ENCODE measurements at places on chromosomes 13 and 19.

DNA sequence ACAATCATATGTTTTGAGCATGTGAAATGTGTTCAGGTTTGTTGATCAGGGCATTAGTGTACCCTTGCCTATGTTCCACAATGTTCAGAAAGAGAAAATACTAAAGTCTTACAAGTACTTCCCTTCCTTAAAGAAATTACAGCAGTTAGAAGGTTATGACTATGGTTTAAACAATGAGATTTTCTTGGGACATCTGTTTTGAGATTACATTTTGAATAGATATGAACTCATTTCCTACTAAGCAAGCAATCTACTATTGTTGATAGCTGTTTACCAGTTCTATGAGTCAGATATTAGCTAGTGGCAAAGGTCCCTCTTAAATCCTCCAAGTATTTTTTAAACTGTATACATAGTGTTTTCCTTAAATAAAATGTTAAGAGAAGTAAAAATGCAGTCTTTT lies 241.3 kb downstream of the DACH1 start:
- no peak for DNase-seq

GRCh38 chr19:17766543-17767131 lies 15.4 kb downstream of the FCHO1 start:
- peak; percentile 88 for DNase-seq

- no peak for DNase-seq
Observed at GRCh38 chr13:35814605-35815011, 316.6 kb downstream of the DCLK1 start.

- DNase-seq, result no peak
Observed at GRCh38 chr19:6236310-6237291, 43.2 kb downstream of the MLLT1 start.

DNA sequence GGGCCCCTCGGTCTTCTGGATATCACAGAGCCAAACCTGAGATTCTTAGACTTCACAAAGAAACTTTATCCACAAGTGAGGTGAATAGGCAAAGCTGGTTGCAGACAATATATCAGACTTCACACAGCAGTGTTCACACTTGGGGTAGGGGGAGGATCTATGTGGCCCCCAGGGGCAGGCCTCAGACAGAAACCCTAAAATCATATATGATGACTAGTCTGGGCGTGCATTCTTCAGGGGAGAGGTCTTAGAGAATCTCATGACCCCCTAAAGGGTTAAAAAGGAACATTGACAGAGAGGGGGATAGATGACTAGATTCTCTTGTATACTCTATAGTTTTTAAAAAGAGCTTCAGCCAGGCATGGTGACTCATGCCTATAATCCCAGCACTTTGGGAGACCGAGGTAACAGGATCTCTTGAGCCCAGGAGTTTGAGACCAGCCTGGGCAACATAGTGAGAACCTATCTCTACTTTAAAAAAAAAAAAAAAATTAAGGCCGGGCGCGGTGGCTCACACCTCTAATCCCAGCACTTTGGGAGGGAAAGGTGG lies 2.8 kb downstream of the TYROBP start:
- DNase-seq, result no peak

GRCh38 chr19:948842-949496 lies 23.1 kb downstream of the ARID3A start:
- DNase-seq, result no peak

DNA sequence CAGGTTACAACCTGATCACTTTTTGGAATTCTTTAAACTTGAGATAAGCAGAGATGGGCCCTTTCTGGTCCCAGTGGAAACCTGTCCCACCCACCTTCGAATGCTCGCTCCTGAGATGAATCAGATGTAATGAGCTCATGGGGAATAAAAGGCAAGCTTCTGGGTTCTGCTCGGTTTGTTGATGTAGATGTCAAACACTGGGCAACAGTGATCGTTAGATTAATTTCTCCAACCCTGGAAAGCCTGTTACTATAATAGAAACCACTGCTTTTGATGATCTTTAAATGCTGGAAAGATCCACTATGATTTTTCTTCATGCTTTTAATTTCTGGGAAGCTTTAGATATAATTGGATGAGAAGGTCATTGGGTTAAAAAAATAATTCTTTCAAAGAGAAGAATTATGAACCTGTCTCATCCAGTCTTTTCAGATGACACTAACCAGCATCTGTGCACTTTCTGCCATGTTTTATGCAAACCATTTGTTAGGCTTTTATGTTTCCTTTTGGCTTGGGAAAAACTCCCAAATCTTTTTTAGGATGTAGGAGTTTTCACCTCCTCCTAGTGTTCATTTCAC lies 49.3 kb downstream of the B3GLCT start:
- DNase-seq, result no peak

GRCh38 chr19:24054044-24054935 lies 32.7 kb upstream of the ZNF254 start:
- no peak for DNase-seq

DNA sequence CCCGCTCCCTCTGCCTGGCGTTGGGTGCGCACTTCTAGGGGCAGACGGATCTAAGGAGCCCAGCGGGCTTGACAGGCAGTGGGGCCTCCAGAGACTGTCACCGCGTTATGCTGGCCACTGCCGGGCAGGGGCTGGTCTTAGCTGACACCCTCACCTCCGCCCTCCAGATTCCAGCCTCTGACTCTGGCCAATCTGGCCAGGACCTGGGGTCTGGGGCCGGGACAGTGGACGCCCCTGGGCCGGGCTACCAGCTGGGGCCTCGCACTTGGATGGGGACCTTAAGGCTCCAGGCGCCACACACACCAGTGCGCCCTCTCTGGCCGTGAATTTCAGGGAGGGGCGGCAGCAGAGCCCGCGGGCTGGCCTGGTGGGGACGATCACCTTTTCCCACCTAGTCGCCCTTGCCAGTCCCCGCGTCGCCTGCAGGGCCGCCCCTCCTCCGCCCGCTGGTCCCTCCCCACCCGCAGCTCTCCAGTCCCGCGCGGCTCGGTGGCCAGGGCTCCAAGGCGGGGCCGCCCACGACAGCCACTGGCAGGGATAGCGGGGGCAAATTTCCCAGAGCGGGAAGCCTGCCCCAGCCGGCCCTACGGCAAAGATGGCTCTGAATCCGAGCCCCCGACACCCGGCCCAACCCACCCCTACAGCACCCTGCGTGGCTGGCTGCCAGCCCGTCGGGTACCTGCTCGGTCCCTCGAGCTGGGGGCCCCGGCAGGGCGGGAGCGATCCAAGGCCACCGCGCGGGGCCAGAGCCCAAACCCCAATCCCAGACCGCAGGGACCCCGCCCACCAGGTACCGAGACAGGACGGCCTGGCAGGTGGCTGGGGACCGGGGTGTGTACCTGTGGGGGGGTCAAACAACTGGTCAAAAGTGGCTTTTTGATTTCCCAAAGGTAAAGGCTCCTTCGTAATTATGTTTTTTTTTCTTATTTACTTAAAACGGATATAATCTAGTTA lies 6.1 kb upstream of the ZNF98 start:
- DNase-seq, result no peak

DNA sequence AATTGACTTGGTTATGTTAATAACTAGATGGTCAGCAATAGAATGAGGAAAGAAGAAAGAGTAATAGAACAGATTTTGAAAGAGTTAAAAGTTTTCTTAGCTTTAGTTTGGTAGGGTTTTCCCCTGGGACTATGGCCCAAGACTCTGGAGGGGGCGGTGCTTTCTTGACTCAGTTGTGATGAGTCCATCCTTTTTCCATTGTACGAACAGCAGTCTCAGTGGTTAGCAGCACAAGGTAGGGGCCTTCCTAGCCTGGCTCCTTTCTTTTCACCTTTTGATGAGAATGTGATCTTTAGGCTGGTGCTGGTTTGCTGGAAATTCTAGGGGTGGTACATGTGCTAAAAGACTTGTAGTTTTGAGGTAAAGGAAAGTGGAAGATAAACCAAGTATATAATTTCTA lies 38.8 kb downstream of the ZNF506 start:
- no peak for DNase-seq

GRCh38 chr13:48648446-48648845 lies 5.3 kb upstream of the CYSLTR2 start:
- DNase-seq, result no peak

DNA sequence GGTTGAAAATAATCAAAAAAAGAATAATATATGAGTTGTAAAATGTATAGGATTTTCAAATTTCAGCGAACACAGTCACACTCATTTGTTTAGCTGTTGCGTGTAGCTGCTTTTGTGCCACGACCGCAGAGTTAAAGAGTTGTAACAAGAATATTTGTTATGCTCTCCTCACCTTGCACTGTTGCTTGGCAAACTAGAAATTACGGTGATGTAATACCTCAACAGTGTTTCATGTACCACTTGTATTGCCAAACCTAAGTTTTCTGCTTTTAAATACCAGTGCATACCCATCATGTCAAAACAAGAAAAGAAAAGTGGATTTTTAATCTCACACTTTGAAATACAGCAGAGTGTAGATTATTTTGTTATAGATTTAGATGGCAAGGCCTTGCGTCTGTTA lies 201.1 kb downstream of the NBEA start:
- no peak for DNase-seq

DNA sequence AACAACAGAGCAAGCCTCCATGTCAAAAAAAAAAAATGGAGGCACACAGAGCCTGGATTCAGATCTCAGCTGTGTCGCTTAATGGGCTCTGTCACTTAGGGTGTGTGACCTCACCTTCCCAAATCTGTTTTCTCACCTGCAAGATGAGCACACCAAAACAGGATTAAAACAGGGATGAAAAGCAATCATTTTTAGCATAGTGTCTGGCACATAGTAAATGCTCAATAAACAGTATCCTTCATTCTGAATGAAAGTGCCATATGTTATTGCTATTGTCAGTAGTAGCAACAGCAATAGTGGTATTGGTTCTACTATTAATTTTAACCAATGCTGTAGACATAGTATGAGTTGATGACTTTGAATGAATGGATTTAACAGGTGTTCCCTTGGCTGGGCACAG lies 23.3 kb downstream of the SAMD4B start:
- no peak for DNase-seq

- DNase-seq, result peak; percentile 87
Observed at GRCh38 chr19:58513694-58514563, 2.1 kb upstream of the SLC27A5 start.

DNA sequence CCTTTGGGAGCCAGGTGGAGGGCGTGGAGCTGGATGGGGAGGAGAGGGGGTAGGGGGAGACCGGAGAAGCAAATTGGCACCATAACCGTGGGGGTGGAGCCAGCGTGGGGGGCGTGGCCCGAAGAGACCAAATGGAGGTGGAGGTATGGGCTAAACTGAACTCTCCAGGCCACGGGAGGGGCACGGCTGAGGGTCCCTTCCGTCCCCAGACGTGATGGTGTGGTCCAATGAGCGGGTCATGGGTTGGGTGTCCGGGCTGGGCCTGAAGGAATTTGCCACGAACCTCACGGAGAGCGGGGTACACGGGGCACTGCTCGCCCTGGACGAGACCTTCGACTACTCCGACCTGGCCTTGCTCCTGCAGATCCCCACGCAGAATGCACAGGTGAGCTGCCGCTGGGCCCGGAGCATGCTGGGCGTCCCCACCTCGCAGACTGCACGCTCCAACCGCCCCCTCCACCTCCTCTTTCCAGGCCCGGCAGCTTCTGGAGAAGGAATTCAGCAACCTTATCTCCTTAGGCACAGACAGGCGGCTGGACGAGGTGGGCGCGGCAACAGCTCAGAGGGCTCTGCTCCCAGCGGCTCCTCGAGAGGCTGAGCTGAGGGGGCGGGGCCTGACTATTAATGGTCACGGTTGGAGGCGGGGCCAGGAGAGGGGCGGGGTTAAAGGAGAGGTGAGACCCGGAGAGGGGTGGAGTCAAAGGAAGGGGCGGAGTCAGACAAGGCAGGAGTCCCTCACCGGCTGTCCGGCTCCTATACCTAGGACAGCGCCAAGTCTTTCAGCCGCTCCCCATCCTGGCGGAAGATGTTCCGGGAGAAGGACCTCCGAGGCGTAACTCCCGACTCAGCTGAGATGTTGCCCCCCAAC lies 6.2 kb downstream of the HRC start:
- peak; percentile 88 for DNase-seq

DNA sequence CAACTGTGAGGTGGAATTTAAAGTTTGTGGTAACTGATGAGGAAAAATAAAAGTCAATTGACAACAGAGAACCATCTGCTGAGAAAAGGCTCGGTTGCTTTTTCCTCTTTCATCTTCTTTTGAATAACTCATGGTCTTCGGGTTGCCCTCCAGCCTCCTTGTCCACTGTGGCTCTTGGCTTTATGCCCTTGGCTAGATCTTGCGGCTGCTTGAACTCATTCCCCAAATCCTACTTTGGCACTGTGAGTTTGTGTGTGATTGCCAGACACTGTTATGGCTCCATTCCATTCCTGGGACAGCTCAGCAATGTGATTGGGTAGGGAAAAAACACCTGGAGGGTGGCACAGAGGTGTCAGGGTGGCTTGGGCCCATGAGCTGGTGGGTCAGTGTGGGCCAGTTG lies 387.4 kb downstream of the DLEU7 start:
- DNase-seq, result no peak

- DNase-seq, result no peak
Observed at GRCh38 chr19:47094557-47095475, 18.8 kb downstream of the ZC3H4 start.

DNA sequence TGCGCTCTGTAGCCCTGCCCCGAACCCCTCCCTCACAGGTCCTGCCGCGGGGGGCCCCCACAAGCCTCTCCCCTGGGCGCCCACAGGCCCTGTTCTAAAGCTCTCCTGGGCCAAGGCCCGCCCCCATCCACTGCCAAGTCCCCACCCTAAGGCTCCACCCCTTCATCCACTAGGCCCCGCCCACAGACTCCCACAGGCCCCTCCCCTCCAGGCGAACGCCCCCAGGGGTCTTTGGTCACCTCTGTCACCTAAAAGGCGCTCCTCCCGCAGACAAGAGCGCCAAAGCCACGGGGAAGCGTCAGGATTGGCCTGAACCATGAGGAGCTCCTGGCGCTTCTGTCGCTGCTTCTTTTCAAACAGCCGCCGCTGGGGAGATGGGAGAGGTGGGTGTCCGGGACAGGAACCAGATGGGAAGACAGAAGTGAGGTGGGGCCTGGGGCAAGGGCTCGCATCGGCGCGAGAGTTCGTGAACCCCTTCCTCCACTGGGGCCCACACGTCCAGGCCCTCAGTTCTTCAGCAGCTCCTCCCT lies 2.3 kb downstream of the TULP2 start:
- no peak for DNase-seq

DNA sequence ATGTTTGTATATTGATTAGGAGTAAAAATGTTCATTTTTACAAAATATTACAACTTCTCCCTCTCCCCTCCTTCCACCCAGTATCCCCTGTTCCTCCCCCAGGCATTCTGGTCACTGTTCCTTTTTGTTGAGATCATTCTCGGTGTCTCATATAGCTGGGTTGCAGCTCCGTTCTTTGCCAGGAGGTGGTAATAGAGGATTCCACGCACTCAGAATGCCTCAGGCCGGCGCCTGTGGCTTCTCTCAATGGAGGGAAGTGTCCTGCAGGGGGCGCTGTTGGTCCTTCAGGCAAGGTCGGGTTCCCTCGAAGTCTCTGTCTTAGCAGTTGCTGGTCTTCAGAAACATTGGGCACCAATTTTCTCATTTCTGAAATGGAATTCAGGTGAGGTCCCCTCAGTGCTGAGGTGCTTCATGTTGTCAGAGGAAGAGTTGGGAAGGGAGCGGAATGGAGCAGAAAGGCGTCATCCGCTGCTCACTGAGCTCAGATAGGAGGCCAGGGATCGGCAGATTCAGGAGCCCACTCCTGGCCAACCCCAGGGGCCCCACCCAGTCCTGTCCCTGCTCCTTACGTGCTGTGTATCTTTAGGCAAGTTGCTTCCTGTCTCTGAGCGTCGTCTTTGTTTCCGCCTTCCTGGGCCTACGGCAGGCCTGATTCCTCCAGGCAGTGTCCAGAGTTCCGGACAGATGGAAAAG lies 10.3 kb upstream of the GARIN5A start:
- peak; percentile 70 for DNase-seq

Measured in NT2/D1 (cell line).